Myocyte (in vitro differentiated cells): ENCODE measurements at places on chromosomes 1 and 21.

DNA sequence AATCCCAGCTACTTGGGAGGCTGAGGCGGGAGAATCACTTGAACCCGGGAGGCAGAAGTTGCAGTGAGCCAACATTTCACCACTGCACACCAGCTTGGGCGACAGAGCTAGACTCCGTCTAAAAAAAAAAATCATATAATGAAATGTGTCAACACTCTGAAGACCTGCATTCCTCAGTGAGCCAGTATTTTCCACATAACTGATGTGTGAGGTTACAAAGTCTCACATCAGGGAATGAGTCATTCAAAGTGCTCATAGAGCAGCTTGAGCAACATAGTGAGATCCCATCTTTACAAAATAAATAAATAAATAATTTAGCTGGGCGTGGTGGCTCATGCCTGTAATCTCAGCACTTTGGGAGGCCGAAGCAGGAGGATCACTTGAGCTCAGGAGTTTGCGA, 65.5 kb downstream of the CASZ1 start:
- no peak for DNase-seq

GRCh38 chr1:110607536-110608230, 1.5 kb upstream of the KCNA2 start:
- no peak for DNase-seq

DNA sequence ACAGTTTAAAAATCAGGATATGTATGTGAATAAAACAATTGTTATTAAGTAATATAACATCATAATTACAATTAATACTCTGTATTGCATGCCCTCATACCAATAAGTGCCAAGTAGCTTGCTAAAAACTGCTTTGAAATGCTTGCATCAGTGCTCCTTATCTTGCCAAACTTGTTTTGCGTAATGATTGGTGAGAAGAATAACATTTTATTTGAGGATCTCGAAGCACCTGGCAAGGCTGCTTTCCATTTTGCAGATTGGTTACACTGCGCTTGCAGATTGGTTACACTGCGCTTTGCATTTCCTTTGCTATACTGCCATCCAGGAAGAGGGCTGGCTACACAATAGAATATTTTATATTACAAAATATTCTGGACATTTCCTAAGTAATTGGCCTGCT, 1.7 kb upstream of the PBX1 start:
- no peak for DNase-seq

DNA sequence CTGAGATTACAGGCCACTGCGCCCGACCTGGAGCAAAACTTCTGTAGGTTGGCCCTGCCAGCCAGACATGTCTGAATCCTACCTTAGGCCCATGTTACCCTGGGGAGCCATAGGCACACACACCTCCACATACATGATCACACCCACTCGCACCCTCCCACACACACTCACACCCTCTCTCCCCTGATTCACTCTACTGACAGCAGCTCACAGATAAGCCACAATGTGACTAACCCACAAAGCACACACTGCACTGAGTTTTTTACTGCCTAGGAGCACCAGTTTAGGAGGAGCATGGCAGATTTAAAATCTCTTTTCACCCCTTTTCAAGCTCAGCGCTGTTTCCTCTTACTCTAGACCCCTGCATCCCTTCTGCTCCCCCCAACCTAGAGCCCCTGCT, 41.7 kb downstream of the SLC30A1 start:
- DNase-seq = no peak

DNA sequence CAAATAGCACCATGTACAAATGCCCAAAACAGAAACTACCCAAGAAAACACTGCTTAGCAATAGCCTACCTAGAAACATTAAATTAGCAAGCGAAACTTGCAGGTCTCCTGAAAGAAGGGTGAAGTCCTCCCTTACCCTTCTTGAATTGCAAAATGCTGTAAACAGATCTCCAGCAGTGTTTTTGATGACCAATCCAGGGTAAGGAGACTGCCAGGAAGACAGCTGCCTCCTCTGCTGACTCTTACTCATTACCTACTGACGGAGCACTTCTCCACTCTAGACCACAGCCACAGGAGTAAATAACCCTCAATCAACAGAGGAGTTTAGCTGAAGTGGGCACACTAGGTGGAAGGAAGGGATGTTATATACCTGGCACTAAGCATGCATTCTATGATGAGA, 32.2 kb upstream of the GADD45A start:
- peak; percentile 93 for DNase-seq

GRCh38 chr1:17451731-17452130, 12.3 kb upstream of the RCC2 start:
- DNase-seq = peak; percentile 15

- DNase-seq = no peak
These were observed 1528.6 kb upstream of the TPTE start for GRCh38 chr21:8992731-8993174.

- no peak for DNase-seq
These were observed 15.2 kb downstream of the PRXL2B start for GRCh38 chr1:2601721-2602303.

GRCh38 chr1:26317612-26318337, at the start of gene CD52:
Gene CD52, plus strand, starts transcription at chr1:26317958. Its CDS starts 60 bp downstream, at chr1:26318018.
- DNase-seq = no peak

- no peak for DNase-seq
These were observed 7.1 kb upstream of the C1orf159 start for GRCh38 chr1:1122981-1123480.

DNA sequence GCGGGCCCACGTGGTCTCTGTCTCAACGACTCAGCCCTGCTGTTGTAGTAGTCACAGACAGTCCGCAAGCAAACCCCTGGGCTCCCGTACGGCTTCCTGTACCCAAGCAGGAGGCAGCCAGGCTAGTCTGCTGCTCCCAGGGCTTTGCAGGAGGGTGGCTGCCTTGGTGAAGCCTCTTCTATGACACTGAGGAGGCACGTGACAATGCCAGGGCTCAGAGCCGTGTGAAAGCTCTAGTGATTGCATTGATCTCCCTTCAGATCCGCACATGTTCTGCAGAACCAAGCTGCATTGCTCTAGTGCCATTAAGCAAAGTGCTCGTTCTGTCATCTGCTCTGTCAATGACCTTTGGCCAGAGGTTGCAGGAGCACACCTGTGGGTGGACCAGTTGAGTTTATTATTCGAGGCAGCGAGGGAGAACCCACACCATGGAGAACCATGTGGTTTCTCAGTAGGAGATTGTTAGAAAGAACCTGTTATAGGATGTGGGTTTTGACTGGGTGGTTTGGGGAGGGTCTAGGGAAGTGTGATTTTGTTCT, 18.0 kb downstream of the UMODL1 start:
- DNase-seq = no peak

DNA sequence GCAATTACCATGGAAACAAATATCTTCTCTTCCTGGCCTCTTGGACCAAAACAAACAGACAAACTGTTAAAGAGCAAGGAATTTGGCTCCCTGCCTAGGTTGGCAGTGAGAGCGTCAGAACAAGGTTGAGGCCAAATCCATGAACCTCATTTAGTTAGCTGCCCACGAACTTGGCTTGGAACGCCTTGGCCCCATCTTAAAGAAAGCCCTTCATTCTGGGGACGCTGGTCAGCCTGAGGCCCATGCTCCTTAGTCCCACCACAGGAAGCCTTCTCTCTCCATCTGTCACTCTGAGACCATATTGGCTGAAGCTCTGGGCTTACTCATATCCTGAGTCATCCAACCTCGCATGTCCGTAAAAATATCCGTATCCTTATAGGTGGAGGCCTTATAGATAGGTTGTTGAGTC, 62.4 kb upstream of the DIRAS3 start:
- peak; percentile 52 for DNase-seq

GRCh38 chr1:28370239-28371009, 884 bp downstream of the PHACTR4 start:
- peak; percentile 57 for DNase-seq

DNA sequence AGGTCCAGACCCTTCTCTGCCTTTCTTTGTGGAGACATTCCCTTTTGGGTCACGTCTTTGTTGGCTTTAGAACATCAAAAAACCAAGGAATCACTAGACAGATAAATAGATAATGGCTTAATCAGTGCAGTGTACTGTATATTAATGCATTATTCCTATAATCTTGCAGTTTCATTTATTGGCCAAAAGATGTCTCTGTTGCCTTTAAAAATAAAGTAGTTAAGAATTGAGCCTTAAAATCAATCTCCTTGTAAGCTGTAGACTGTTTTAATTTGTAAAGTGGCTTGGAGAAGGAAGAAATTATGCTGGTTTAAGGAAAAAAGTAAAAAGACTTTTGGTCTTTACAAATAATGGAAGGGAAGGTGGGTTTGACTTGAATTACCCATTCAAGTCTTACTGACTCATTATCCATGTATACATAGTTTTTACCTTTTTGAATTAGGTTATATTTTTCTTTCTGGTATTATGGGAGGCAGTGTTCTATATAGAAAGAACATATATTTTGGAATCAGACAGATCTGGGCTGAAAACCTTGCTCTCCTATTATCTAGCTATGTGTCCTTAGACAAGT, 84.6 kb downstream of the VPS13D start:
- DNase-seq = no peak

DNA sequence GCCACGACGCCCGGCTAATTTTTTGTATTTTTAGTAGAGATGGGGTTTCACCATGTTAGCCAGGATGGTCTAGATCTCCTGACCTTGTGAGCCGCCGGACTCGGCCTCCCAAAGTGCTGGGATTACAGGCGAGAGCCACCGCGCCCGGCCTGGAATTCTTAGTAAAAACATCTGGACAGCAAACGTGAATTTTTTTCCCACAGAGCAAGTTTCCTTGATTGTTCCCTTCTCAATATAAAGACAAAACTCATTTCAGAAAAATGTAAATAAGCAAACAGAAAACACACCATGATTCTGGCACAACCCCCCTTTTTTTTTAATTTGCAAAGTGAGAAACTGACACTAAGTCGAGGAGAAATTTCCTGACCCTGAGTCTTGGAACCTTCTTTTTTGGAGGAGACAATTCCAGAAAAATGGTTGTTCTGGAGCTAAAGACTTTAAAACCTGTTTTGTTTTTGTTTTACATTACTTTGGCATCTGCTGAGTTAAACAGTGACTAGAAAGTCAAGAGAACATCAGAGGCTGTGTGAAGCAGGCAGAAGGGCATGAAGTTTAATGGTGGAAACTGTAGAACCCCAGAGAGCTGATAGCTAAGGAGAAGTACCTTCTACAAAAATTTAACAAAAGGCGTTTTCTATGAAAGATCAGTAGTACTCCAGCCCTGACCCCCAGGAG, 10.3 kb upstream of the HMGCS2 start:
- DNase-seq = no peak

DNA sequence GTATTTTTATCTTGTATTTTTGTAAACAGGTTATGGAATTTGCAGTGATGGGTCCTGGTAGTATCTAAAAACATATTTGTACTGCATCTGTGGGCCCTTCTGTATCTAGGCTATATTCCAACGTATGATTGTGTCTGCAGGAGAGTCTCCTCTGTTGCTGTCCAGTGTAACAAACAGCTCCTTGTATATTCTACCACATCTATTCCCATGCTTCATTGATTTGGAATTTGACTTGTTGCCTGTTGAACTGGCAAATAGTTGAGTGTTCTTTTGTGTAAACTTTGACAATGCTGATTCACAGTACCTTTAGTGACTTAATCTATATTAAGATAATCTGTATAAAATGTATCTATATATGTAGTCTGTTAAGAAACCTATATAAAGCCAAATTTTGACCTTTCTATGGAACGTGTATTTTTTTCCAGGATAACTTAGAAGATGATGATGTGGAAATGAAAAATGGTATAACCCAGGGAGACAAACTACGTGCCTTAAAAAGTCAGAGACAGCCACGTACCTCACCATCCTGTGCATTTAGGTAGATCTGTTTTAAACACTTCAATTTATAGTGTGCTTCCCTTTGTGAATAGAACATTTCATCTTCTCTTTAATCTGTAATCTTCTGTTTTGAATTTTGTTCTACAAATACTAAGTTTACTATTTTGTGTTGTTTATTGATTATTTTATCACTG, 43.4 kb upstream of the GPR88 start:
- no peak for DNase-seq

- DNase-seq = no peak
These were observed 82.6 kb upstream of the WDR26 start for GRCh38 chr1:224517171-224517570.

DNA sequence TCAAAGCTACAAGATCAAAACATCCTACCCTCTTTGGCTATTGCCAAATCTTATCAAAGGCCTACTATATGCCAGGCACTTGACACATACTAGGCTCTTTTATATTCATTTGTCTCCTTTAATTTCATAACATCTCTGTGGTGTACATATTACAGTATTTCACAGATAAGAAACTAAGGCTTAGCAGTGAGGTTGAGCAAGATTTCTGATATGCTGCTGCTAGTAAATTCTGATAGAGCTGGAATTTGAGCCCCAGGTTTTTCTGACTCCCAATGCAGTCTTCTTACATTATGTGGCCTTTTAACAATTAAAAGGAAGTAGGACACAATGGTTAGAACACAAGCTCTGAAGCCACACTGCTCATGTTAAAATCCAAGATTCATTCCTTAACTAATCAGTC, 16.8 kb downstream of the CCDC185 start:
- DNase-seq = no peak

GRCh38 chr1:189185097-189185496, 1292.6 kb downstream of the BRINP3 start:
- no peak for DNase-seq

DNA sequence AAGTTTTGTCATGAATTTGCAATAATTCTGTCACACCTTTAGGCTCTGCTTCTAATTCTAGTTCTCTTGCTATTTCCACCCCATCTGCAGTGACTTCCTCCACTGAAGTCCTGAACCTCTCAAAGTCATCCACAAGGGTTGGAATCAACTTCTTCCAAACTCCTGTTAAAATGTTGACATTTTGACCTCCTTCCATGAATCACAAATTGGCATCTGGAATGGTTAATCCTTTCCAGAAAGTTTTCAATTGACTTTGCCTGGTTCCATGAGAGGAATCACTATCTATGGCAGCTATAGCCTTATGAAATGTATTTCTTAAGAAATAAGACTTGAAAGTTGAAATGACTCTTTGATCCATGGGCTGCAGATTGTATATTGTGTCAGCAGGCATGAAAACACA, 19.7 kb upstream of the SFT2D2 start:
- DNase-seq = no peak

GRCh38 chr1:36238433-36238832, 14.2 kb downstream of the THRAP3 start:
- DNase-seq = peak; percentile 89

DNA sequence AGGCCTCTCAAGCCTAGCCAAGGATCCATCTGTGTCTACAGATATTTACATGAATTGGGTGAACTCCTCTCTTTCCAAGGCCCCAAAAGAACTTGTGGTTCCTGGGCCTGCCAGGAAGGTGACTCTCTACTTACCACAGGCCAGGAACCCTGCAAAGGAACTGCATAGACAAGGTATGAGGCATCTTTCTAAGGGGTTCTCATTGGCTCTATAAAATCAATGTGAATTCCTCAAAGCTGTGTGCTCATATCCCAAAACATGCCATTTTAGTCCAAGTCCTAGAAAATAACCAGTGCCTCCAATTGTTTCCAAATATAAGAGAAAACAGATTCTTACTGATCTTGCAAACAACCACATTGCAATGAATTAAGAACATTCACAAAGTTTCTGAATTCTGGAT, 39.9 kb upstream of the RGL1 start:
- DNase-seq = no peak

DNA sequence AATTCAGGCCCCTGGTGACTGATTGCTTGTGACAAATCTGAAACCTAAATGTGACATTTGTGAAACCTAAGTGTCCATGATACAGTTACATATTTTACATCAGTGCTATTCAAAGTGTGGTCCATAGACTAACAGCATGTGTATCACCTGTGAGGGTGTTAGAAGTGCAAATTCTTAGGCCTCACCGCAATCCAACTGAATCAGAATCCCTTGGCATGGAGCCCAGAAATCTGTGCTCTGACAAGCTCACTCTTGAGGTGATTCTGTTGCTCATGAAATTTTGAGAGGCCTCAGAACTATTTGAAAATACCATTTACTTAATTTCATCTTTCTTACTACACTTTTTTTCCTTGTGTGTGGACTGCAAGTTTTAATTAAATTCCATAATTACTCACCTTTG, 587.9 kb downstream of the ADGRL2 start:
- peak; percentile 12 for DNase-seq
